CD4-positive, alpha-beta T cell treated with Interleukin-6 at 100 ng/mL for 8 hours (primary cell): ENCODE measurements at places on chromosomes 2 and 18.

- no peak for DNase-seq
These were observed 365.3 kb downstream of the ERBB4 start for GRCh38 chr2:212173331-212173730.

DNA sequence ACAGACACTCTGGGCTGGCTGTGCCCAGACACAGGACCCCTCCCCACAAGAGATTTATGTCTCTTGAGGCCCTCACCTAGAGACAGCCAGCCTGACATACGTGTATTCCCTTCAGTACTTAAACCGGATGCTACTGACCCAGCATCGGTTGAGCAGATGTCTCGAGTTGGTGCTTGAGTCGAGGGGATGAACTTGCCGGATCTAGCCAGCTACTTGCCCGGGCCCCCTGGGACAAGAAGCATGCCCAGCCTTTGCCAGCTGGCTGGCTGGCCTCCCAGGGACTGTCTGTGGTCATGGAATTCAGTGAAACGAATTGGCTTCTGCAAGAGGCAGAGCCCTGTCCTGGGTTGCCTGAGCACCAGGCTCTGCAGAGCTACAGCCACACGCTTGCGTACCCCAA lies 36.0 kb downstream of the DNMT3A start:
- no peak for DNase-seq

DNA sequence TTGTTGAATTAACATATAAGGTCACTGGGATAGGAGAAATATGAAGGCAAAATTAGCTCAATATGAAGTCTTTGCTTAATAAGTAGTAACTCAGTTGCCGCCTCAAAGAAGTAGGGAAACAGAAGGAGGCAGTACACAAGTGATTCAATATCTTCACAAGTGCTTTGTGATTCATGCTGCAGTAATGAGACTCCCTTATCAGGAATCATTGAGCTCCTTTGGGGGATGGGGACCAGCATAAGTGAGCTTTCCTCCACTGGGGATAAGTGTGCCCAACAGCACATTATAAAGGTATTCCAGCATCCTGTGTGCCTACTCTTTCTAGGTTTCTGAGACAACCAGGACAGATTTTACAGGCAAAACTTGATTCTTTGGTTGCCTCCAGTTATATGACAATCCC lies 323.4 kb upstream of the UBE2E3 start:
- no peak for DNase-seq

- DNase-seq, result no peak
These were observed 91.4 kb downstream of the ACAA2 start for GRCh38 chr18:49721981-49722380.

- no peak for DNase-seq
These were observed 291.1 kb downstream of the SLC8A1 start for GRCh38 chr2:40160751-40161218.

- DNase-seq, result no peak
These were observed 55.3 kb downstream of the VWA3B start for GRCh38 chr2:98142106-98142791.

DNA sequence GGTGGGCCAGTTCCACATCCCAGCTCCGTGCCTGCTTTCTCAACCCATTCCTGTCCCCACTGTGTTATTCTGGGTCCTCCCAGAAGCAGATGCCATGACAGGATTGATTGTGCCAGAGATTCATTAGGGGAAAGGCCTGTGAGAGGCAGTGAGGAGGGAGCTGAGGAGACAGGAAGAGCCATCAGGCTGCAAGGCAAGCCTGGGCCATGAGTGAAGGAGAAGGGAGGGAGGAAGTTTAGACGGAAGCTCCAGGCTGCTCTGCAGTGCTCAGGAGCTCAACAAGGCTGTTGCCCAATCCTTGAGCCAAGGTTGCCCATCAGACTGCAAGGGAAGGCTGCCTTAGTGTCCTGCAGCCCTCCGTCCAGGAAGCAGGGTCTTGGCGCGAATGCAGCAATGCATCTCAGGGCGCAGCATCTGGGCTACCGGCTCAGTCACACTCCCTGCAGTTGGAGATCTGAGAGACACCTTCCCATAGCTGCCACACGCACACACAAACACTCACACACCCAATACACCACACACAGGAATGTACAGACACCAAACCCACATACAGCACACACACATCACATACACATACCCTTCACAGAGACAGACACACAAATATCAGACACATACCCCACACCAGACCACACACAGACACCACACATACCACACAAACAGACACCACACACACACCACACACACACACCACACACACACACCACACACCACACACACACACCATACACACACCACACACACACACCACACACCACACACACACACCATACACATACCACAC lies 139.5 kb upstream of the NDUFV2 start:
- no peak for DNase-seq

DNA sequence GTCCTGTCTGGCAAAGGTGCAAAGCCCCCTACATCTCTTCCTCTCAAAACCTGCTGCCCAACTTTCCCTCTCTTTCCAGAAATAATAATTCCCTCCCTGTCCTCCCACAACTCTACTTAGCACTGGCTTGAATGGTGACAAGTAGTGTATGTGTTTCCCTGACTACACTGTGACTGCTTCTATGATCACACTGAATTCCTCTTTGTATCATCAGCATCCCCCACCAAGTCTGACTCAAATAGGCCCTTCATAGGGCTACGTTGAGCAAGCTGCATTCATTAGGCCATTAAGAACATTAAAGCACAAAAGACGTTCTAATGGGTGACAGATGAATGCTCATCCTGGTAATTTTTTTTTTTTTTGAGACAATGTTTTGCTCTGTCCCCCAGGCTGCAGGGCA lies 13.7 kb upstream of the ST3GAL5 start:
- no peak for DNase-seq

DNA sequence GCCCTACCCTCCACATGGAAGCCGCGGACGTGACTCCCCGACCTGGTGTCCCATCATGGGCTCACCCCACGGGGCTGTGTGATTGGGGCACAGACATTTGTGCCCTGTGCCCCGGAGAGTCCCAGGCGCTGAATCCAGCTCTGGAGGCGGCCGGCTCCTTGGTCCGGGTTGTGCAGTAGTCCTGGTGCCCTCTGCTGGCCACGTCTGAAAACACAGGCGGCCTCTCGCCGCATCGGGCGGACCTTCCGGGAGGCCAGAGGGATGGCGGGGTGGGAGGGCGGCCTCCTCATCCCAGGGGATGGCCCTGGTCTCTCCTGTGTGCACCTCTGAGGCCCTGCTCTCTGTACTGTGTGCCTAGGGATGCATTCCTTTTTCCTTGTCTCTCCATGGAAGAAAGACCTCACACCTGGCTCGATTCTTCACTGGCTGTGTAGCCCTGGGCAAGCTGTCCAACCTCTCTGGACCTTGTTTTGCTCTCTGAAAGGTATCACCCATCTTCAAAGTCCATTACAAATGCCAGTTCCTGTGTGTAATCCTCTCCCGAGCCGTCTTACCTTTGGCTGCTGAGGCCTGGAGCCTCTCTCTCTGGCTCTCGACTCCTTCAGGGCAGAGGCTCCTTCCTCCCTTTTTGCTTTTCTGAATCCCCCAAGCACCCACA lies 27.6 kb downstream of the CELF4 start:
- no peak for DNase-seq

DNA sequence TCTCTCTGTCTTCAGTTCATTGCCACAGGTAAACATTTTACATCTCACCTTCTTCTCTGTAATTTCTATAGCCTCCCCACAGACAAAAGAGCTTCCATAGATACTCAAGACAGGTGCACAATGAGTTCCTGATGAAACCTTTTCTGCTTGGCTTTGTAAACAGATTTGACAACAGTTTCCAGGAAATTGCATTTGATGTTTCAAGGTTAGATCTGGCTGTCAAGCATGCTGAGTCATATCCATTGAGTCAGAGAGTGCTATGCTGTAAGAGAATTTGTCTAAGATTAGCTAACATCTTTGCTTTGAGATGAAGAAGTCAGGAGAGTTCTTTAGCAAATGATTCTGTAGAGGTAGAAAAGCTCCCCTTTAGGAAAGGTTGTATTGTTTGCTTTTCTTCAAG lies 40.6 kb upstream of the MAP2 start:
- no peak for DNase-seq

- DNase-seq, result no peak
These were observed 185.9 kb upstream of the SPHKAP start for GRCh38 chr2:228367356-228367755.

DNA sequence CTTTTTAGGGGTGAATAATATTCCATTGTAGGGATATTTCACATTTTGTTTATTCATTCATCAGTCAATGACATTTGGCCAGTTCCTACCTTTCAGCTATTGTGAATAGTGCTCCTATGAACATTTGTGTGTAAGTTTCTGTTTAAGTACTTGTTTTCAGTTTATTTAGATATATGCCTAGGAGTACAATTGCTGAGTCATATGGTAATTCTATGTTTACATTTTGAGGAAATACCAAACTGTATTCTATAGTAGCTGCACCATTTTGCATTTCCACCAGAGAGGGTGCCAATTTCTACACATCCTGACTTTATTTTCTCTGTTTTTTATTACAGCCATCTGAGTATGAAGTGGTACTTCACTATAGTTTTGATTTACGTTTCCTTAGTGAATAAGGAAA lies 54.4 kb upstream of the ZNF236 start:
- no peak for DNase-seq

DNA sequence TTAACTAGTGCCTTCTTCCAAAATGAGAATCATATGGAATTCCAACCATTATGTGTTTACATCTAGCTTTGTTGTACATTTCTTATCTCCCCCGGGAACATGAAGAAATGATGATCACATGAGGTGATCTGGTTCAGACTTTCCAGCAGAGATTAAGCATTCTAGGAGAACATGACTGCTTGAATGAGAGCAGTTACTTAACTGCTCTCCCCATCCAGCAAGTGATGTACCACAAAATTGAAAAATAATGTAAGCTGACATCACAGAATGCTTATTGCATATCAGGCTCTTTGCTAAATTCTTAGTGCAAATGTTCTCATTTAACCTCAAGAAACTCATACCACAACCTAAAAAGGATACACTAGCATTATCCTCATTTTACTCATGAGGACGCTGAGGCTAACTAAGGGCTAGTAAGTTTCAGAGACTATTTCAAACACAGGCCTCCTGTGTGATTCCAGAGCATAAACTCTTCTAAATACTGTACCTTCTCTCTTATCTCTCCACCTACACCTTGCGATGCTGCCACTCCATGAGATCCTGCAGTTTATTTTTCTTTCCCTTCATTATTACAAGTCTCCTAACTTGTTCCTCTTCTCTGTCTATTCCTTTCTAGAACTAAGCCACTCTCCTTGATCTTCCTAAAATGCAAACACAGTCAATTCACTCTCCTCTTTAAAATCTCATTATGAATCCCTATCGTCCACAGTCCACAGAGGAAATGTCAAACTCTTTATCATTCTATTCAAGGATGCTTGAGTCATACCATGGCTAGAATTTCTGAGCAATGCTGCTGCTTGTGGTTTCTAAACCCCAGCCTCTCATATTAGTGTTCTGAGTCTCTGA lies 1224.8 kb upstream of the ZEB2 start:
- DNase-seq, result no peak

DNA sequence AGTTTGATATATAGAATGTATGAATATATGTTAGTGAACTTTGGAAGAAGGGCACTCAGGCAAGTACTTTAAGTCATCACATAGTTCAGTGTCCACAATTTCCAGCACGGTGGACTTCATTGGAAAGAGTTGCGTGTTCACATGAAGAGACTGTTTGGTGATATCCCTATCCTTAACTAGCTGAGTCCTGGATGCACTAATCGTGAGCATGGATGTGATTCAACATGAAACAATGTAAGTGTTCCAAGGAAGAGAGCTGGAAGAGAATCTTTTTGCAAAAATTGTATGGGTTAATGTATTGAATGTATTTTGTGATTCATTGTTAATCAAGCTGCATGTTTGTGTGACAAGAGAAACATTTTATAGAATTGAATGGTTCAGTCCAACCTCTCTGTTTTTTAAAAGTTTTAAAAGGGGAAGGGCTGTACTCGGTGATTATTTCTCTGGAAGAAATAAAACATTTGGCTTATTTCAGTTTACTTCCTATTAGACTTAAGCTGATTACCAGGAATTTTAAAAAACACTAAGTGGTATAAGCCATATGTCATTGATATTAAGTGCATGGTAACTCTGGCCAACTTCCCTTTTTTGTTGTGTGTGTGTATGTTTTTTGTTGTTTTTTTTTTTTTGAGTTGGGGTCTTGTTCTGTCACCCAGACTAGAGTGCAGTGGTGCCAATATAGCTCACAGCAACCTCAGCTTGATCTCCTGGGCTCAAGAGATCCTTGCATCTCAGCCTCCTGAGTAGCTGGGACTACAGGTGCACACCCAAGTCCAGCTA lies 8.6 kb downstream of the XRCC5 start:
- no peak for DNase-seq

DNA sequence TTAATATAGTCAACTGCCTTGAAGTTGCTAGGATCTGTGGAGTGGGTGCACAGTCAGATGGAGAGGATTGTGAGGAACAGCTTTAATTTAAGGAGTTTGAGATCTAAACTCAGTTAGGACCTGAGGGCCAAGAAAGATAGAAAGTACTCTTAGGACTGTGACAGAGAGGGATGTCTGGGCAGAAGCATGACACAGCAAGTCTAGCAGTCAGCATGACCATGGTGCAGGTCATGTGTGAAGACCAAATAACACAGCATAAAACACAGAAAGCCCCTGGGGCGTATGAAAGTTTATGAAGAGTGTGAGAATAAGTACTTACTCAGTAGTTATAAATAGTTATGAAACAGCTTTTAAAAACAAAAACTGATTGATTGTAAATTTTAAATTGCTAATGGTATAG lies 107.2 kb downstream of the GALNT1 start:
- DNase-seq, result no peak

GRCh38 chr18:3456686-3457069 lies 6.7 kb downstream of the TGIF1 start:
- DNase-seq, result no peak
